Esophagus squamous epithelium (tissue), 5 donors: ENCODE measurements at places on chromosomes 12 and 14.

DNA sequence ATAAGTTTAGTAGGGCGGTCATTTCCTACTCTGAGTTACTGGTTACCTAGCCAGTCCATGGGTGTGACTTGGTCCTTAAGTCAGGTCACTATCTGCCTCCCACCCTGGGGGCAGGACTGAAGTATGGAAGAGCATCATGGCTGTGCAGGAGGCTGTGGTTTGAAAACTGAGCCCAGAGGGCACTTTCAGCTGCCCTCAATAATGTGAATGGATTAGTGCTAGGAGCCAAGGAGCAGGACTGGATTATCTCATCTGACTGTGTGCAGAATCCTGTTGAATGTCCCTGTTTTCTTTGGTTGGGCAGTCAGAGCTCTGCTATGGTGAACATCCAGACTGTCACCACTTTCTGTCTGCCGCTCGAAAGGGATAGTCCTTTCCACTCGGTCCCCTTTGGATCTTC is 1.6 kb downstream of the ATXN7L3B start:
- no peak for DNase-seq

DNA sequence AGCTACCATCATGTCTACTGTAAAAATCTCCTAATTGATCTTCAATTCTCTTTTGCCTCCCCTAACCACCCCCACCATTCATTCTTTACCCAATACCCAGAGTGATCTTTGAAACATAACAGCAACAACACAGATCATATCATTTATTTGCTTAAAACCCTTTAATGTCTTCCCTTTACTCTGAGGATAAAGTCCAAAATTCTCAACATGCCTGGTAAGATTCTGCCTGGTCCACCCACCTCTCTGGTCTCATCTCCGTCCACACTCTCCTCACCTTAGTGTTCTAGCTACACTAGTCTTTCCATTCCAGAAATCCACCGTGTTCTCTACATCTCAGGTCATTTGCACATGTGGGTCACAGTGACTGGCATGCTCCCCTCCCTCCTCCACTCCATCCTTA is 27.7 kb downstream of the SLC38A4 start:
- no peak for DNase-seq

GRCh38 chr12:96177013-96177412 is 17.2 kb upstream of the ELK3 start:
- DNase-seq: no peak

DNA sequence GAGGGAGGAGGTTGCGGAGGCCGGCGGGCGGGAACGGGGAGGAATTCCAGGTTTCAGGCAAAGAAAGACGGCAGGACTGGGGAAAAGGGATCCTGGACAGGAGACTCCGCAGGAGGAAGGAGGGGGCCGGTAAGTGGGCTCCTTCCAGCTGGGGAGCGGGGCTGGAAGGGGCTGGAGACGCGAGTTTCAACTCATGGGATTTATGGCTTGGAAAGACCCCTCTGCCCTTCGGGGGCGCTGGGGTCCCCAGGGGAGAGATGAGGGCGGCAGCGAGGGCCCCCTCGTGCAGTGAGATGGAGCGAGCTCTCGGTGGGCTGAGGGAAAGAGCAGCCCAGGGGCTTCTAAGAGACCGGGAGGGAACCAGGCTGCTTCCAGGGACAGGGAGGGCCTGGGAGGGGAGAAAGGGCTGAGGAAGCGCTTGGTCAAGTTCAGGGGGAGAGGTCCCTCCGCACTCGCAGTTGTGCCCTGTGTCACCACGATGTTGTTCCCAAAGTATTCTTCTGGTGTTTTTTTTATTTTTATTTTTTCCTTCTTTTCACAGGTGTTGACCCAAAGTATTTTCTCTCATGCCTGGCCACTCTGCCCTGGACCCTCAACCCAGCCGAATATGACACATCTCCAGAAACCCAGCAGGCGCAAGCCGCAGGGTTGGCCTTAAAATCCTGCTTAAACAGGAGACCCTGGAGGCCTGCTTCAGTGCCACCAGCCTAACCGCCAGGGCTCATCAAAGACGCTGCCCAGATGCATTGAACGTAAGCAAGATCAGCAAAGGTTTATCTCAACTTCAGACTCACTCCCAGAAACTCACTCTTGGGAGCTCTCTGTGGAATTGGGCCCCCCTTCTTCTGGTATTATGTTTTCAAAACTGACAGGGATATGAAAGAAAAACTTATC is 16.1 kb downstream of the TNFAIP2 start:
- no peak for DNase-seq

DNA sequence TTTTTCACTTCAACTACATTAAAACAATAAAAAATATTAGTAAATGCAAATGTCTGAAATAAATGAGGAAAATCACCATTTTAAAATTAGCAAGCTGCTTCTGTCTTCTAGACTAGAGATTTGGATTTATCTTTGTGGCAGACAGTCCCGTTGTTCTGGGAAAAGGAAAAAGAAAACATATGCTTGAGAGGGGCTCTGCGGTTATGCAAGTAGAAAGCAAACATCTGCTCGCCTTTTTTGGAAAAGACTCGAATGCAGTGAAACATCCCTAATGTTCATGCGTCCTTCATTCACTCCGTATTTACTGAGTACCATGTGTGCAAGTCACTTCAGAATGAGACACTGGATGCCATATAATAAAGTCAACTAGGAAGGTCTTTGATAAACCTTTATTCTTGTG is 44.9 kb downstream of the IFNG start:
- DNase-seq: no peak

DNA sequence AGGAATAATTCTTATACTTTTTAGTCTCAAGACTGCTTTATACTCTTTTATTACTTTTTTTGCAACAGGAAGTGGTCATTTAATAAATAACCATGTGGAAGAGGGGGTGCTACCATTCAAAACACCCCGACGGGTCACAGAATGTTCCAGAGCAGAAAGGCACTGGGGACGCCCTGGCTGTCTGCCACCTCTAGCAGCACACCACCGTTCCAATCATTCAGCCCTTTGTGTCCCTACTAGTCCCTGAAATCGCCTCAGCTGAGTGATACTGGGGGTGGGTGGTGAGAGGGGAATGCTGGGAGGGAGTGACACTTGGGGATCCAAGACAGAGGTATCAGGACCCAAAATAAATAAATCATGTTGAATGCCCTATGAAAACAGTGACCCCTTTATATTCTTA is 52.4 kb downstream of the MON2 start:
- DNase-seq: no peak

DNA sequence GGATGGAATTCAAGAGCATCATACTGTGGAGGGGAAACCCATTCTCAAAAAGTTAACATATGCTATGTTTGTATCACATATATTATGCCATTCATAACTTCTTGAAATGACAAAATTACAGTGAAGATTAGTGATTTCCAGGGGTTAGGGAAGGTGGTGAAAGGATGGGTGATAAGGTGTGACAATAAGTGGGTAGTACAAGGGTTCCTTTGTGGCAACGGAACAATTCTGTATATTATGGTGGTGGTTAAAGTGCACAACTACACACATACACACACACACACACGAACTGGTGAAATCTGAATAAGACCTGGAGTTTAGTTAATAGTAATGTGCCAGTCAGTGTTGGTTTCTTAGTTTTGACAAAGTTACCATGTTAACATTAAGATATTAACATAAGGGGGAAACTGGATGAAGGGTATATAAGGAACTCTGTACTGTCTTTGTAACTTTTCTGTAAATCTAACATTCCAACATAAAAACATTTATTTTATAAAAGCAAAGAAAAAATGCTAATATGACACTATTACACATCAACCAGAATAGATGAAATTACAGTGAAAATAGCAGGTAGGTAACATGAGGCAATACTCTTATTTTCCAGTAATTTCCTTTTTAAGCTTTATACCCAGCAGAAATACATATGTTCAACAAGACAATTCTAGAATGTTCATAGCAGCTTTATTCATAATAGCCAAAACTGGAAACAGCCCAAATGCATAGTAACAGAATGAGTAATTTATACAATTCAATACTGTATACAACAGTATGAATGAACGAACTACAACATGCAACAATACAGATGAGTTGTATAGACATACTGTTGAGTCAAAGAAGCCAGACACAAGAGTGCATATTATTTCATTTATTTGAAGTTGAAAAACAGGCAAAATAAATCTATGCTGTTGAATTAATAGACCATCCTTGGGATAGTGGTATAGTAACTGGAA is 44.0 kb upstream of the OR5AU1 start:
- DNase-seq: no peak

DNA sequence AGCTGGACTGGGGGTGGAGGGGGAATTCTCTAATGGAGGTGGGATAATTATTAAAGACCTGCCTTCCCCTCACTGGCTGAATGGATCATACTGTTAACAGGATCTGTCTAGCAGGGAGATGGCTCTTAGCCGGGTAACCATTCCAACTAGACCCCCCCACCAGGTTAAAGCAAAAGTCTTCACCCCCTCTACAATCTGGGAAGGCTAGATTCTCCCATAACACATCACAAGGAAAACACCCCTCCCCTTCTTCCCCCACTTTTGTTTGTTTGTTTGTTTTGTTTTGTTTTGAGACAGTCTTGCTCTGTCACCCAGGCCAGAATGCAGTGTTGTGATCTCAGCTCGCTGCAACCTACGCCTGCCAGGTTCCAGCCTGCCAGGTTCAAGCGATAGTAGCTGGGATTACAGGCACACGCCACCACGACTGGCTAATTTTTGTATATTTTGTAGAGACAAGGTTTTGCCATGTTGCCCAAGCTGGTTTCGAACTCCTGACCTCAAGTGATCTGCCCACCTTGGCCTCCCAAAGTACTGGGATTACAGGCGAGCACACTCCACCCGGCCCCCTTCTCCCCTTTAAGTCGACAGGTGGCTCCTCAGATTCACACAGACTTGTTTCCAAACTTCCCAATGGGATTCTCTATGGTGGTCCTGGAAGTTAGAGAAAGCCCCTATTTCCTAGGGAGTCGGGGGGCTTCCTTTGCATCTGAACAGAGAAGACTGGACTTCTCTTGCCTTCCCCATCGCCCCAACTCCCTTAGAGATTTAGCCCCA is 3.5 kb upstream of the BAZ2A start:
- no peak for DNase-seq

- no peak for DNase-seq
These were observed 12.6 kb upstream of the DIO2 start for GRCh38 chr14:80223696-80224465.

GRCh38 chr12:124545508-124546418 is 21.6 kb downstream of the NCOR2 start:
- DNase-seq: no peak

DNA sequence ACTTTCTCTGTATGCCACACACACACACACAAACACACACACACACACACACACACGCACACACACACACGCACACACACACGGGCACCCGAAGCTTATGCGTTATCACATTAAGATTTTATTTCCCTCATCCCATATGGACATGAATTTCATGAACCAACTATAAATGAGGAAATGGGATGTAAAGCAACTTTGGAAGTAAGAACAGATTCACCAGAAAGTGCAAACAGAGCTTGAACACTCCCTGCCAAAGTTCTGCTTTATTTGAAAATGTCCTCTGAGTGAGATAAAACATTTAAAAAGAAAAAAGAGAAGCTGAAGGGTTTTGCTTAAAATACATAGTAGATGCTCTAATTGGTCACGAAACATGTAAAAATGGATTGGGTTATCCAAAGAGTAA is 90.4 kb upstream of the OTX2 start:
- no peak for DNase-seq

DNA sequence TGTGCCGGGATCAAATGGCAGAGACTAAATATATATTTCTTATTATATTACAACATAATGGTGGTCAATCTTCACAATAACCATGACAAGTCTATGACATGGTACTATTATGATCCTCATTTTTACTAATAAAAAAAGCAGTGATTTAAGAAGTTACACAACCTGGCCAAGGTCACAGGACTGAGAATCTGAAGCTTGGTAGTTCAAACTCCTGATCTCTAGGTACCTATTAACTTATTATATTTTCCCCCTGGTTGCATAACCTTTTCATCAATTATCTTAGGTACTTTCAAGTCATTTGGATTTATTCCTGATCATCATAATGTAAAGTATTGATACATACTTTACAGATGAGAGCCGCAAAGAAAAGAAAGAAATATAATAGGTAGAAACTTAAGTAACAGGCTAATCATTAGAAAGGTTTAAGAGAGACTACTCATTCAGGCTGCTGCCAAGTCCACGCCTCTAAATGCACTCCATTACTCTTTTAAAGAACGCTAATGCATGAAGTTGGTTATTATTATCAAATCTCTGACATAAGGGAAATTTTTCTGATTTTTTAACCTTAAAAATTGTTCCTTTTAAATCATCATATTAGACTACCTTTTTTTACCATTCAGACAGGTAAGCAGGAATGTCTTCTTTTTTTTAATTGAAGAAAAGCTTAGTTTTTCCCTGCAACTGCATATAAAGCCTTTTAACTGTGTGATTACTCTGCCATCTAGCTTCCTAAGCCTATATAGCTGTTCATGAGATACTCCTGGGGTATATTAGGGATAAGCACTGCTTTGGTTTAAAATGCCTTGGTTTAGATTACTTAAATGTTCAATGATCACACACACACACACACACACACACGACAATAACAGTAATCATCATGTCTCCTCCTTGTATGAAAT is 35.6 kb downstream of the RPS29 start:
- DNase-seq: no peak

DNA sequence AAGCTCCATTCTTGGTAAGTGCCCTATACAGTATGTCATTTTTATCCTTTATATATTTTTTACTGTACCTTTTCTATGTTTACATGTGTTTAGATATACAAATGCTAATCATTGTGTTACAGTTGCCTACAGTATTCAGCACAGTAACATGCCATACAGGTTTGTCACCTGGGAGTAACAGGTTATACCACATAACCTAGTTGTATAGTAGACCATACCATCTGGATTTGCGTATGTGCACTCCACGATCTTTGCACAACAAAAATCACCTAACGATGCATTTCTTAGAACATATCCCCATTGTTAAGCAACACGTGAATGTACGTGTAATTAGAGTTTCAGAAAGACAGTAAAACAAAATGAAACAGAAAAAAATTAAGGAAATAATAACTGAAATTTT is 11.9 kb upstream of the ANO2 start:
- no peak for DNase-seq

- DNase-seq: no peak
These were observed 995 bp downstream of the TNFRSF1A start for GRCh38 chr12:6340745-6341416.

DNA sequence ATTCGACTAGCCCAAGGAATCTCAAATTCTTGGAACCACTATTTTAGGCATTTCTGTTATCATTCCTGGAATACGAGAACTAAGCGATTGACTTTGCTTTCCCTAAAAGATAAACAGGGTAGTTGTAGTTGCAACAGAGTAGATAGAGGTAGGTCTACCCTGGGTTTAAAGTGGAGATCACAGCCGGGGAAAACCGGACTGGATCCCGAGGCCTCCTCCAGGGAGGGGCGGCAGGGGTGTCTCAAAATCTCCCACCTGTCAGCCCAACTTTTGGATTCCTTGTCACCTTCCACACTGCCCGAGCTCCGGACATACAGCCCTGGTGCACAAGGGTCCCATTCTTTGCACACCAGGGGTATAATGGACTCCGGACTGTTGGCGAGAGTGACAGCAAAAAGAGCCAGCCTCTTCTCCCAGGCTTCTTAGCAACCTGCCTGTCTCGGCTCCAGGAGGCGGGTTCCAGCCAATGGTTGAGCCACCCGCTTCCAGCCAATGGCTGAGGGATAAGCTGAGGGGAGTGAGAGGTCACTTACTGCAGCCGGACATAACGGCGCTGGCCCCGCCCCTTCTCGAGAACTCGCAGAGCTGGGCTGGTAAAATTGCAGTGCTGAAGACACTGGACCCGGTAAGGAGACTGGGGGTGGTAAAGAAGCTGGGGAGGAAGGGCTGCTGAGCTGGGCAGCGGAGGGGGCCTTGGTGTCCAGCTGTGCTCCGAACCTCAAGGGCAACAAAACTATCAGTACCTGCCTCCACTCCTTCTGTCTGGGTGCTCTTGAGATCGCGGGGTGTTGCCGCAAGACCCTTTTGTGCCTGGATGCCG is at the start of gene SUOX:
Gene SUOX (plus strand): TSS at position 562 of the 820 bp plus-strand sequence. CDS start 4,946 bp downstream, outside the sequence.
- DNase-seq: peak; percentile 58
